Esophagus squamous epithelium (tissue), 5 donors: ENCODE measurements at places on chromosomes 2 and 18.

DNA sequence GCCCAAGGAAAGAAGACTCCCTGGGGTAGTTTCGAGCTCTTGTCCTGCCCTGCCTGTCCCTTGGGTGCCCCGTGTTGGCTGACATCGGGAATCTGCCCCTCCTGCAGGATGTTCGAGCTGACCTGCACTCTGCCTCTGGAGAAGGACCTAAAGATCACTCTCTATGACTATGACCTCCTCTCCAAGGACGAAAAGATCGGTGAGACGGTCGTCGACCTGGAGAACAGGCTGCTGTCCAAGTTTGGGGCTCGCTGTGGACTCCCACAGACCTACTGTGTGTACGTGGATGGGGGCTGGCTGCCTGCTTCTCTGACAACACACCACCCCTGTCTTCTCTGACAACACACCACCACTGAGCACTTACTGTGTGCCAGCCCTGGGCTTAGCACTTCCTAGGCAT lies 210.8 kb downstream of the DYSF start:
- DNase-seq = no peak

- DNase-seq = no peak
Observed at GRCh38 chr18:31487246-31488015, 10.5 kb upstream of the DSG2 start.

GRCh38 chr2:105411720-105412407 lies 13.0 kb upstream of the FHL2 start:
- no peak for DNase-seq

DNA sequence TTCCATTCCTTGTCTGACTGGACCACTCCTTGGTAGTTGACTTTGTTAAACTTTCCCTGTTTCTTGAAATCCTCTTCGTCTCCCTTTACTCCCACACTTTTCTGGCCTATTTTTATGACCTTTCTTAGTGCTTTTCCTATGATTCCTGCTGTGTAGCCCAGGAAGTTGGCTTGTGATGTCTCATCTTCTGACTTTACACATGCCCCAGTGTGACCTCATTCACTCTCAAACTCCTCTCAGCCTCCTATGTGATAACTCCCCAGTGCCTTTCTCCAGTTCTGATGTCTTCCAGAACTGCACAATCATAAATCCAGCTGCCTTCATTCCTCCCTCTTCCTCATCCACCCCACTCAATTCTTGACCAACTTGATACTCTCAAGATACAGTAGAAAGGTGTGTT lies 407.6 kb downstream of the TGIF1 start:
- DNase-seq = no peak

- no peak for DNase-seq
Observed at GRCh38 chr2:60552851-60553494, 481 bp downstream of the BCL11A start.

DNA sequence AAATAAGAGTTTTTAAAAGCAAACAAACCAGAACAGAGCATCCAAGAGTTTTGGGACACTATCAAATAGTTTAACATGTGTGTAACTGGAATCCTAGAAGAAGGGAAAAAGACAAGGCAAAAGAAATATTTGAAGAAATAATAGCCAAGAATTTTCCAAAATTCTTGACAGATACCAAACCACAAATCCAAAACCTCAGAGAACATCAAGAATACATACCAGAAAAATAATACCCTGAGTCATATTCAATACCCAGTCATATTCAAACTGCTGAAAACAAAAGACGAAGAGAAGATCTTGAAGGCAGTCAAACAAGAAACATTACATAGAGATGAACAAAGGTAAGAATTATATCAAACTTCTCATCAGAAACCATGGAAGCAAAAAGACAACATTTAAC lies 22.9 kb downstream of the INO80C start:
- no peak for DNase-seq

GRCh38 chr2:226649201-226649600 lies 150.4 kb downstream of the IRS1 start:
- DNase-seq = no peak

GRCh38 chr2:197828464-197829135 lies 24.2 kb downstream of the PLCL1 start:
- DNase-seq = no peak

DNA sequence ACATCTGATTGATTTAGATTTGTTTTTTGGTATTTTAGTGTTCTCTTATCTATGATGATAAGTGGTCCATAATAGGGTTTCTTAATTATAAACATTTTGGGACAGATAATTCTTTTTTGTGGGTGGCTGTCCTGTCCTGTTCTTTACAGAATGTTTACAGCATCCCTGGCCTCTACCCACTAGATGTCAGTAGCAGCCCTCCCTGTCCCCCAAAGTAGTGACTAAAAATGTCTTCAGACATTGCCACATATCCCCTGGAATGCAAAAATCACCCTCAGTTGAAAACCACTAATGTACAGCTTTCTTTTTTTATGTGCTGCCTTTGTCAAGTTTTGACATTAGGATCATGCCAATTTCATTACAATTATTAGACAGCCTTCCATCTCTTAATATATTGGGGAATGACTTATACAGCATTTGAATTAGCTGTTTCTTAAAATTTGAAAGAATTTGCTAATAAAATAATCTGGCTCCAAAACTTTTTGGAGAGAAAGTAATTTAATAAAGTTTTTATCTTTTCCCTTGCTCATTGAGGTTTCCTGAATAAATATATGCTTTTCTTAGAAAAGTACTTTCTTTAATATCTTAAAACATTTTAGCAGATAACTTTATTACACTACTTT lies 19.5 kb downstream of the WIPF1 start:
- no peak for DNase-seq

- no peak for DNase-seq
Observed at GRCh38 chr18:22591222-22591621, 173.5 kb upstream of the CTAGE1 start.

DNA sequence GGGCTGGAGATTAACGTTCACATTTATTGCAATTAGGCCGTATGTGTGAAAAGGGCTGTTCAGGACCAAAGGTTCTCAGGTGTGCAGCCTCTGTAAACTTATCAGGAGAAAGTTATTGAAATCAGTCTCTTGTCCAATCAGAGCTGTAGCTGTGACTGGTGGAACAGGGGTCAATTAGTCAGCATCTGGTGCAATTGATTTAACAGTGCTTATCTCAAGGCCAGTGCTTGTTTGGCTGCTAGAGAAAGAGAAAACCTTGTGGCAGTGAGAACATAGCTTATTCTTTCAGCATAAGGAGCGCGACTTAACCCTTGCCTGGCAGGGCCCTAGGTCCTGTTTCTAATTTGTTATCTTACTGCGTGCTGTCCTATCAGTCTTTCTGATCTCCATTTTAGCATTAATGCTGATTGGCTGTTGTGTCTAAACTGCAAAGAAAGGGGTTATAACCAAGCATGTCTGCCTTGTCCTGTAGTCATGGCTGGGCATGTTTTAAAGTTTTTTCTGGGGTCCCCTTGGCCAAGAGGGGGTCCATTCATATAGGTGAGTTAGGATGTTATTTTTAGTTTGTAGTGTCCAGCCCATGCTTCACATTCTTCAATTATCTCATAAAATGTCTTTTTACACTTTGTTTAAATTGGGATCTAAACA lies 66.4 kb downstream of the CYB5A start:
- DNase-seq = no peak

DNA sequence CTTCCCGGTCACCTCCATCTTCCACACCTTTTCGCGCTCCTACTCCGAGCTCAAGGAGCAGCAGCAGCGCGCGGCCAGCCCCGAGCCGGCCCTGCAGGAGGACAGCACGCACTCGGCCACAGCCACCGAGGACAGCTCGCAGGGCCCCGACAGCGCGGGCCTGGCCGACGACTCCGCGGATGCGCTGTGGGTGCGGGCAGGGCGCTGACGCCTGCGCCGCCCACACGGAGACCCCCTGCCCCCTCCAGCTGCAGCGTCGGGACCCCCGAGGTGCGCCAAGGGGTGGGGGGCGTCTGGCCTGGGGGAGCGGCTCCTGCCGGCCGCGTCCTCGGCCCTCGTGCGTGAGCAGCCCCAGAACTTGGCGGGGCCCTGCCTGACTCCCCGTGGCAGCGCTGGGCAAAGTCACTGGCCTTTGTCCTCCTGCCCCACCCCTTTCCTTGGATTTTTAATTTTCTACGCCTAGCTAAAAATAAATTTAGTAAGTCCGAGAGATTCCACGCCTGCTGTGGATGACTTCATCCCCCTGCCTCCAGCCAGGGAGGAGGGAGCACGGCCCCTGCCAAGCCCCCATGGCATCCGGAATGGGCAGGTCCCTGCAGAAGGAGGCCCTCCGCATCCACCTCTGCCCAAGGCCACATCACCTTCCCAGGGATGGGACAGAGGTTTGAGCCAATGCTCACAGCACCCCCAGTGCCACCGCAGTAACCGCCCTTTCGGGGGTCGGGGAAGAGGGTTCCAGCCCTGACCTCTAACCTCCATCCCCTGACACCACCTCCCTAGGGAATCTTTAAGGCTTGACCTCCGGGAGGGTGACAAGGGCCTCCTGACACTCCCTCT lies 51.6 kb downstream of the SLC66A2 start:
- DNase-seq = no peak

GRCh38 chr18:11985586-11985985 lies 4.3 kb downstream of the IMPA2 start:
- DNase-seq = no peak

- DNase-seq = no peak
Observed at GRCh38 chr2:85394976-85395375, 15.2 kb downstream of the CAPG start.

GRCh38 chr2:33672389-33672788 lies 73.3 kb upstream of the FAM98A start:
- DNase-seq = no peak

DNA sequence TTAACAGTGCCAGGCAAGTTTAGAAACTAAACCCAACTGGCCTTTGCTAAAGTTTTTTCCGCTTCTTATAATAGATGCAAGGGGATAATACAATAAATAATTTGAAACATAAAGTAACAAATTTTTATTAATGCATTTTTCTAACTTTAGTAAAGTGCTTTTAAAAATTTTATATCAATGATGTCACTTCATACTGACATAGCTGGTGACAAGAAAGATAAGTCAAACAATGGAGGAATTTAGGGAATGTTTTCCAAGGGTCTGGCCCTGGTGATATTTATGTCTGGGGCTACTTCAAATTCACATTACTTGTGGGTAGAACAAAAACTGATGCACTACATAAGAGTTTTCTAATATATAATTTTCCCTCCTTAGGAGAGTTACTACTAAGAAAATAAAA lies 61.2 kb upstream of the CBLN2 start:
- DNase-seq = no peak

GRCh38 chr2:37526323-37526722 lies 145.1 kb downstream of the CDC42EP3 start:
- DNase-seq = no peak

GRCh38 chr2:215435280-215435869 lies 493 bp downstream of the FN1 start:
- no peak for DNase-seq

DNA sequence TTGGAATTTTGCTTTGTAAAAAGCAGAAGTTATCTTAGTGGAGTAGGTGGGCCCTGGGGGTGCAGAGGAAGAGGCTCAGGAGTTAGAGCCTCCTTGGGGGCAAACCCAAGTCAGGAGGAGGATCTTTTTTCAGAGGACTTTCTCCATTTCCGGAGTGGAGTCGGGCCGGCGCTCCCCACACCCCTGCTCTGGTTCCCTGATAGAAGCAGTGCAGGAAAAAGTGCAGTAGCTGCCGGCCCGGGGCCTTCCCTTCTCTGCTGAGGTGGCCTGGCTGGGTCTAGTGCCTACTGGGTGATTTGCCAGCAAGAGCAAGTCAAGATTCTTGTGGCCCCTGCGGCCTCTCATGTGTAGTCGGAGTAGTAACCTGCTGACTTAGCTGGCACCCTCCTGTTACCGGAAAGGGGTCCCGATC lies 124.2 kb upstream of the HS6ST1 start:
- no peak for DNase-seq

- DNase-seq = no peak
Observed at GRCh38 chr18:46706968-46707367, 49.9 kb downstream of the ST8SIA5 start.

GRCh38 chr2:48749291-48750127 lies 6.0 kb downstream of the LHCGR start:
- no peak for DNase-seq

GRCh38 chr2:101720732-101721131 lies 23.2 kb downstream of the MAP4K4 start:
- no peak for DNase-seq

GRCh38 chr2:79994161-79994560 lies 310.4 kb downstream of the LRRTM1 start:
- DNase-seq = no peak

GRCh38 chr2:135004005-135004746 lies 43.1 kb downstream of the MAP3K19 start:
- peak; percentile 5 for DNase-seq

DNA sequence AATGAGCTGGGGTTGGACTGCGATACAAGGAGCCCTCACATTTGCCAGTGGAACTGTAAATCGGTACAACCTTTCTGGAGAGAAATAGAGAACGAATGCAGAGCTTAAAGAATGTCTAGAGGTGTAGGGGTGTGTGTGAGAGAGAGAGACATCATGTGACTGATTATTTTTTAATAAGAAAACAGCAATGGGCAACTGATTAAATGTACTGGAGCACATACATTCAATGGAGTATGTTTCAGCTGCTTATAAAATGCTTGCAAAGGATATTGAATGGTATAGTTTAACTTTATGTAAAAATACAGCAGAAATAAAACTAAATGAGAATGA lies 391 bp upstream of the TMEM17 start:
- no peak for DNase-seq

GRCh38 chr2:69022548-69022947 lies 9.6 kb downstream of the ANTXR1 start:
- no peak for DNase-seq

GRCh38 chr18:9619545-9619944 lies 5.2 kb upstream of the PPP4R1 start:
- DNase-seq = no peak

- DNase-seq = no peak
Observed at GRCh38 chr2:39466311-39466710, 29.2 kb upstream of the MAP4K3 start.

DNA sequence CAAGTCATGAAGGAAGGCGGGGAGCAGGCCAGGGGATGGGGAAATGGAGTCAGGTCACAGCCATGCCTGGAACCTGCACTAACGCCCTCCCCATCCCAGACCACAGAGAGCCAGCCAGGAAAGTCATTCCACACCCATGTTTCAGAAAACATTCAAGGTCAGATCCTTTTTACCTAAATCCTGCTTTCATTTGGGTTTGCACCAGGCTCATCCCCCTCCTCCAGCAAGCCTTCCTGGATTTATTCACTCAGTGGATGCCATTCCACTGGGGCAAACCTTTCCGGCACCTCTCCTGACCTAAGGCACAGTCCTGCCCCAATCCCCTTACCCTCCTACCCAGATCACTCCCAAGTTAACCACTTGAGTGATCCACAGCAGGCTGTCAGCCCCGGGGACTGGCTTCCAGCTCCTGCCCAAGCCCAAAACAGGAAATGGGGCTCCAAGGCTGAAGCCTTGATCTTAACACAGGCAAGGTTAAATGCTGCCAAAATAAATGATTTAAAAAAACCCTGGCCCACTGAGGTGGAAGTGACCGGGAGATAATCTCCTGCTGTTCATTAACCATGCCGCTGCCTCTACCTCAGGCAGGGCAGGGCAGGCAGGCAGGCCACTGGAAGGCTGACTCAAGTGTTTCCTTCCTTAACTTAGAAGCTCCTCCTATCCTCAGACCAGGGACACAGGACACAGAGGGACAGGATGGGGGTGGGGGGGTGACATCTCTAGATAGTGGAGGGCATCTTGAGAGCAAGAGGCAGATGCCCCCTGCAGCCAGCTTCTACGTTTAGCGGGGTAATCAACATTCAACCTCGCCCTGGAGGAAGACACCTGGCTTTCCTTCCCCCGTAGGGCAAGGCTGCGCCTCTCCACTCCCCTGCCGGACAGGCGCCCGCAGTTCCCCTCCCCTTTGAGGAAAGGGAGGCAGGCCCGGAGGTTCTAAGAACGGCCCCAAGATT lies 1.4 kb downstream of the RAB11FIP5 start:
- no peak for DNase-seq
